ENCODE measurements at places on chromosomes 5 and 9. TPM values are rescaled to one million over a fixed set of nuclear protein-coding genes. Genes with fewer than 3 reads are reported as not detected.

Gene PDCD1LG2
- 7.8 TPM for total RNA-seq

Gene UBLCP1
- total RNA-seq = 34.7 TPM

Gene HEXB
- 197 TPM for total RNA-seq

Gene ATP10B
- 15.2 TPM for total RNA-seq

Gene PAEP
- not detected for total RNA-seq

Gene NIM1K
- 0.07 TPM for total RNA-seq
